Stimulated activated CD4-positive, alpha-beta T cell treated with anti-CD3 and anti-CD28 coated beads, TNF-alpha, amount 100 ng/mL, for 24 hours (primary cell): ENCODE measurements at places on chromosomes 7 and 10.

DNA sequence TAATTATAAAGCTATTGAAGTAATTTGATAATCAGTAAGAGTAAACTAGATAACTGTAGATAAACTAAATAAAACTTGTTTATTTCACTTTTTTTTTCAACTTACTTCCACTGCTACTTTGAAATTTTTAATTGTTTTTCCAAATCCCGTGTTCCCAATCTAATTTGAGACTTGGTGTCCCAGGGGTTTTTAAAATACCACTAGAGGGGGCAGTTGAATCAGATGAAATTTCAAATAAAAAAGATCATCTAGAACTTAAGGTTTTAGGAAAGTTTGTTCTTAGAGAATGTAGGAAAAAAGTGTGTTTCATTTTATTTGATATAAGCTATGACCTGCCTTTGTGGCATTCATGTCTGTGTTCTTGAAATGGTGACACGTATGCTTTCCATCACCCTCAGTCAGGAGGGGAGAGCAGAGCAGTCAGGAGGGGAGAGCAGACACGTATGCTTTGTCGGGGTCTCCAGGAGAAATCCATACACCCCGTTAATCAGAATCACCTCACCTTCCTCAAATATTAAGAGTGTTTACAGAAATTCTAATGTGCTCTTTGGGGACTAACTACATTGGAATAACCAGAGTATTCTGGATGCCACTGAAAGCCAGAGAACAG, 49.9 kb downstream of the C10orf67 start:
- no peak for DNase-seq

GRCh38 chr10:6926971-6927370, 346.9 kb upstream of the PRKCQ start:
- DNase-seq = no peak

GRCh38 chr10:96271016-96271815, at the start of gene BLNK:
Gene BLNK, minus strand, starts transcription at chr10:96271569. Its CDS starts 171 bp downstream, at chr10:96271398.
- DNase-seq = no peak

GRCh38 chr7:346116-346898, 56.3 kb downstream of the FOXL3 start:
- DNase-seq = no peak

- no peak for DNase-seq
Measured at GRCh38 chr10:123681285-123681684, 15.1 kb downstream of the GPR26 start.

GRCh38 chr7:100406767-100407166, 21.7 kb downstream of the ZCWPW1 start:
- DNase-seq = no peak

- no peak for DNase-seq
Measured at GRCh38 chr10:99394256-99394655, 36.2 kb downstream of the GOT1 start.
